ENCODE measurements at places on chromosomes 7 and 10.

DNA sequence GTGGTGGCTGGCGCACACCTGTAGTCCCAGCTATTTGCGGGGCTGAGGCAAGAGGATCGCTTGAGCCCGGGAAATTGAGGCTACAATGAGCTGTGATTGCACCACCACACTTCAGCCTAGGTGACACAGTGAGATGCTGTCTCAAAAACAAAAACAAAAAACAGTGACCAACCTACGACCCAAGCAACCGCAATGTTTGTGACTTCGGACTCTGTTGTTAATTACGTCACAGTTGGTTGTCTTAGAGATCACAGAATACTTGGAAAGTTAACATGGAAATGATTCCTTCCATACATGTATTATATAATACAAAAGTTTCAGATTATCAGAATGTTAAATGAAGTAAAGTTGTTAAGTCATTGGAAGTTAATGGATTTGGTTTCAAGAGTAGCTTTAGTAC is 106.2 kb downstream of the REEP3 start:
- DNase-seq = no peak

- no peak for DNase-seq
These were observed 24.1 kb downstream of the ZNF37A start for GRCh38 chr10:38118072-38118807.

GRCh38 chr10:117680601-117681000 is 138.1 kb downstream of the EMX2 start:
- no peak for DNase-seq

DNA sequence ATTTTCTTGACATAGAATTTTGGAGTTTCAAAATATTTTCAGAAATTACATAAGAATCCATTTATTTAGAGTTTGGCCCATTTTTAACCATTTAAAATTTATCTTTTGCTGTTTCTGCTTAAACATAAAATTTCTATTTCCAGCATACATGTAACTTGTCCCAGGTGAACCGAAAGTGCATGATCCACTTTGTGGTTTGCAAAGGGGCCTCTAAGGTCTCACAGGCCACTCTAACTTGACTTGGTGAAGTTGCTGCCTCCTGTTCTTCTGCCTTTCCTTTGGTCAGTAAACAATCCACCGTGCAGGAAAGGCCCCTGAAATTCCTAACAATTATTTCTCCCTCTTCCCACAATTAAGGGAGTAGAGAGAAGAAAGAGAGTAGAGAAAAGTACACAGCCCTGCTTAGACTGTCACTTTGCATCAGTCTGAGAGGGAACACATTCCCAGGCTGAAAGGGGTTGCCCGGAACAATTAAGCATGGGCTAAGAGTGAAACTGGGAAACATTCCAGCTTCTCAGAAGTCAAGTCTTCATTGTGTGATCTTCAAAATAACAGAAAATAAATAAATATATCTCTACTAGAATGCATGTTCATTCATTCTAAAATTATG is 79.5 kb upstream of the SEMA3A start:
- no peak for DNase-seq

DNA sequence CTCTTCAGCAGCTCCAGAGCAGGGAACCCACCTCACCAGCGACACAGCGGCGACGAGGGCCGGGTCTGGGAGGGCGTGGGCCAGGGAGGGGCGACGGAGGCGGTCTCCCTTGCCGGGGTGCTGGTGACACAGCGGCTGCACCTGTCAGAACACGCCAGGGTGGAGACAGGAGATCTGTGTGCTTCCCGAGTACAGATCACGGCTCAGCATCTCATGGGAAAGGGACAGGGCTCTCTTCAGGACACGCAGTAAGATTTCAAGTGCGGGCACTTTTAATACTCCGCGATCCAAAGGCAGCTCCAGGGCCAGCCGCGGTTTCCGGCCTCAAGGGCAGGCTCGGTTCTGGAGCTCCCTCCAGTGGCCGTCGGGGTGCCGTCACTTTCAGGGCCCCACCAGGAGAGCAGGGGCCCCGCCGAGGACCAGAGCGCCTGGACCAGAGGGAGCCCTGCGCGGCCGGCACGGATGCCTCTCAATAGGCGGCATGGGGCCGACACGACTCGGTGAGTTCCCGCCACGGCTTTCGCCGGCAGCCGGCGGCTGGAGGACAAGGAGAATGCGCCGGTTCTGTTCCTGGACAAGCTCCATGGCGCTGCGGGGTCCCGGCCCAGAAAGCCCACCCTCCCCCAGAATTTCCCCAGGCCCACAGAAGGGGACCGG is 21.4 kb downstream of the GPR146 start:
- DNase-seq = peak; percentile 52

DNA sequence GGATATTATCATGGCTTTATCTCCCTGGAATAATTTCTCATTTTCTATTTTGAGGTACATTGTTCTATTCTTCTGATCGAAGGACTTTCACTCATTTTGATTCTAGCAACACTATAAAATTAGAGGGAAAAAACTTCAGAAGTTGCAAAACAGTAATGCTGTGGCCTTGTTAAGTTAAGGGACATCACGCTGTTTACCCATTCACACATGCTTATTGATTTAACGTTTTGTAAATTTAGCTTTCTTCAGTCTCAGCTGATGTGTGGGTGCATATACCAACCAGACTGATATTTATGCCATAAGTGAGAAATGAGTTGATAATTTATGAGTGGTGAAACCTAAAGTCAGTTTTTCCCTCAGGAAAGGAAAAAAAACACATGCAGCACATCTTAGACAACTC is 63.5 kb upstream of the RELN start:
- DNase-seq = no peak

DNA sequence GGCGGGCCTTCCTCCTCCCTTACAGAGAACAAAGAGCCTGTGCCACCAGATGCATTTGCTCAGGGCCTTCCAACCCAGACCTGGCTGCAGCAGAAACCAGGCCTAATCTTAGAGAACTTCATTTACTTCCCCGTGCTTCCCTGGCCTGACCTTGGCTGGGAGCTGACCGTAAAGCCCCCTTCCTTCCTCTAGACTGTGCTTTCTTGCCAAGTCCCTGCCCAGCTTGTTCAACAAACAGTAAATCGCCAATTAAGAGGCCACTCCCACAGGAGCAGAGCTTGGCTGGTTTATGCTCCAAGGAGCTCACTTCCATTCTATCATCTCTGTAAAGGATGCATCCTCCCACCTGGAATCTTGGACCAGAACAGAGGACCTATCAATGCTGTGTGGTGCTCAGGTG is 110.9 kb downstream of the COL13A1 start:
- DNase-seq = no peak

DNA sequence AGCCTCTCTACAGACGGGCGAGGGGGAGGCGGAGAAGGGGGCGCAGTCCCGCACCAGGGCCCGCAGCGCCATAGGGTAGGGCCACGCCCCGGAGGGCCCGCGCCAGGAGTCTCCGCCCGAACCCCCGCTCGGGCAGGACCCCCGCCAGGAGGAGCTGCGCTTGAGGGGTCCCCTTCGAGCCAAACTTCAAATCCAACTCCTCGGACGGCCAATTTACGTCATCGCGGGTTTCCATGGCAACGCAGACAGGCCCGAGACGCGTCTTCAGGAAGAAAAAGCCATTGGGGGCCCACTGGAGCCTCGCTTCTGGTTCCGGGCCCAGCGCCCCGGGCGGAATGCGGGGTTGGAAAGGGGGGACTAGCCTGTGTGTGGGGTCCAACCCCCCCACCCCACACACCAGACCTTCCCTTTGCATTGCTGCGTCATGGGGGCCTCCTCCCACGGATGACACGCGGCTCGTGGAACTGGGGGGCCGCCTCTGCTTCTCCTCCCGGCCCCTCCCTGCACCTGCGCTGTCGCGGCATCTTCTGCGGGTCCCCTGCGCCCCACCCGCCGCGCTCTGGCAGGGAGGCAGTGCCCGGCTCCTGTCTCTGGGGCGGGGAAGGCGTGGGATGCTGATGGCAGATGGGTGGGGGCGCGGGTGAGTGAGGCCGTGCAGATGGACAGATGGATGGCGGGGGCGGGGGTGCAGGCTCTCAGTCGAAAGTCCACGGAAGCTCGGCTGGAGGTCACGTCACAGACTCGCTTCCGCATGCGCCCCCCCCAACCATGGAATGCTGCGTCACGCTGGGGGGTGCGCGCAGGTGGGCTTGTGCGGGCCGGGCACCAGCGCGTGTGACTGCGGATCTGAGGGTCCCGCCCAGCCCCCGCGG is 1.2 kb downstream of the CALY start:
- DNase-seq = peak; percentile 51

GRCh38 chr7:156000601-156001396 is 188.5 kb upstream of the SHH start:
- DNase-seq = no peak

GRCh38 chr10:117188371-117188770 is 8.9 kb upstream of the KCNK18 start:
- DNase-seq = no peak

DNA sequence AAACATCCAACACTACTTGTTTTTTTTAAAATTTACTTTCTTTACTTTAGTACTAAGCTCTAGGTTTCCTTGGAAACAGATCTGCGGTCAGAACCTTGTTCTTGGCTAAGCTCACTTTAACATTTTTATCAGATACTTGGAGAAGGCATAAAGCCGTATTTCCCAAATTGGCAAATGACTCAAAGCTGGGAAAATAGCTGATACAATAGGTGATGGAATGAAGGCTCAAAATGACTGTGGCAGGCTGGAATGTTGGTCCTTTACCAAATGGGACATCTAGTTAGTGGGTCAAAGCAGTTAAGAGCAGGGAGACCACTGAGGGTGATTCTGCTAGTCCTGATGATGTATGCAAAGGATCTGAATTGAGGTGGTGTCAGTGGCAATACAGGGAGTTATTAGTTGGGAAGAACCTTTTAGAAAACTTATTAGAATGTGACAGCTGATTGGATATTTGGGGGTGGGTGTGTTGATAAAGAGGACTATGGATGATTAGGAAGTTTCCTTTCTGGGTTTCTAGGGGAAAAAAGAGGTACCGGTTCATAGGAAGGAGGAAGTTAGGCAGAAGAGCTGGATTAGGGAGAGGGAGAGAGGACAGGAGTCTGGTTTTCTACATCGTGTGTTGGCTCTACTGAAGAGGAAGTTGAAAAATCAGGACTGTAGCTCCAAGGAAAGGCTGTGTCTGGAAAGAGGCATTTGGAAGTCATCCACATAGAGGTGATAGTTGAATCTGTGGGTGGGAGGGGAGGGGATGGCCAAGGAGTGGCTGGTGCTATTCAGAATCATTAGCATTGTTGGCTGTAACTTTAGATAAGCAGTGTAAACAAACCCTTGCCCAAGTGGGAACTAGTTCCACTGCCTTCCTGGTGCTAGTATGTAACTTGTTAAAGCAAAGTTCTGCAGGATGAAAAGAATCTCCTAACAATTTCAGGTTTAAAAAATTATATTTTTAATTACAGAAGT is 13.1 kb downstream of the PLCE1 start:
- no peak for DNase-seq

DNA sequence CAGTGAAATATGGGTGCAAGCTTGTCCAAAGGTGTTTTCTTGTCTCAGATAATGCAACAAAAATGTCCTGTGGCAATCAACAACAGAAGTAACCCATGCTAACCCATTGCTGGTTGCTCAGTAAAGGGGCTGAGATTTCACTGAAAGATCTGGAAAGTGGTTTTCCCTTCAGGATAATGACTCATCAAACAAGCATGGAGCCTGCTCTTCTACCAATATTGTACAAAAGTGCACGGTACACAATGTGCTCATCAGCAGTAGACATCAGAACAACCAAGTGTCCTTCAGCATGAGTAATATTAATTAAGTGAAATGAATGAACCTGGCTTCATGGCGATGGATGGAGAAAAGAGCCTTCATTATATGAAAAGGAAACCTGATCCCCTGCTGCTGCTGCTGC is 287.1 kb upstream of the NEBL start:
- DNase-seq = no peak

- no peak for DNase-seq
These were observed 113.9 kb downstream of the FAM107B start for GRCh38 chr10:14660831-14661230.
